Cardiac fibroblast (primary cell): ENCODE measurements at places on chromosomes 2 and 18.
A peak's percentile ranks its signal among the peaks of the same experiment; 100 is the strongest.

- DNase-seq: no peak
Observed at GRCh38 chr2:125085904-125086303, 1060.8 kb downstream of the CNTNAP5 start.

- DNase-seq: no peak
Observed at GRCh38 chr2:10826026-10826425, 13.4 kb upstream of the PDIA6 start.

DNA sequence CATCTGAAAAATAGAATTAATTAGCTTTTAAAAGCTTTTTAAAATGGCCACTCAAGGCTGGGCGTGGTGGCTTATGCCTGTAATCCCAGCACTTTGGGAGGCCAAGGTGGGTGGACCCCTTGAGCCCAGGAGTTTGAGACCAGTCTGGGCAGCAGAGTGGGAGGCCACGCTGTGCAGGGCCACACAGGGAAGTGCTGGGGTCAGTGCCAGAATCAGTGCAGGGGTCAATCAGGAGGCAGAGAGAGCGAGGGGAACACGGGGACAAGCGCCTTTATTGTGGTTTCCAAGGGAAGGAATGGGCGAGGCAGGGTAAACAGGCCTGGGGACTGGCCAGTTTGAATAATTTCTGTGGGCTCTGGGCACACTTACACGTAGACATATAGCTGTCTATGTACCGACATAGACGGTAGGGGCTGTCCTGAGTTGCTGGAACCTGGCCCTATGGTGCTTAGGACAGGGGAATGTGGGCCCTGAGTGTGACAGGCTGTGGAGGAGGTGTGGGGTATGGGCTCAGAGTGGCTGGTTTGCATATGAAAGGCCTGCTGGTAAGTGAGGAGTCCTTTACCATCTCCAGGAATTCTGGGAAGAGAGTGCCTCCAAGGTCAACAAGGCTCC lies 42.9 kb downstream of the DYSF start:
- DNase-seq: no peak

GRCh38 chr2:95308426-95308990 lies 11.4 kb downstream of the KCNIP3 start:
- no peak for DNase-seq

- DNase-seq: no peak
Observed at GRCh38 chr18:75723521-75724340, 296.2 kb upstream of the SMIM21 start.

DNA sequence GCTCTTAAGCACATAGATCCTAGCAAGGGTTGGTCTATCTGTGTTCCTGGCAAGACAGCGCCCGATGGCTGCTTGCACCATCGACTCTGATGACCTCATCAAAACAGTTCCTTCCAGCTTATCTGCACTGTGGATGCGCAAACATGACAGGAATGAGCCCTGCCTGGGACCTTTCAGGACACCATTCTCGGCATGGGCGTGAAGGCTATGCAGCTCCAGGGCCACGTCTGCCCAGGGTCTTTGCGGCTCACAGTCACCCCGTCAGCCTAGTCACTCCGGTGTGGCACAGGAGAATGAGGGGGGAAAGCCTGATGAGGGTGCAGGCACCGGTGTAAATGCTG lies 147.8 kb upstream of the TWIST2 start:
- DNase-seq: peak; percentile 82

DNA sequence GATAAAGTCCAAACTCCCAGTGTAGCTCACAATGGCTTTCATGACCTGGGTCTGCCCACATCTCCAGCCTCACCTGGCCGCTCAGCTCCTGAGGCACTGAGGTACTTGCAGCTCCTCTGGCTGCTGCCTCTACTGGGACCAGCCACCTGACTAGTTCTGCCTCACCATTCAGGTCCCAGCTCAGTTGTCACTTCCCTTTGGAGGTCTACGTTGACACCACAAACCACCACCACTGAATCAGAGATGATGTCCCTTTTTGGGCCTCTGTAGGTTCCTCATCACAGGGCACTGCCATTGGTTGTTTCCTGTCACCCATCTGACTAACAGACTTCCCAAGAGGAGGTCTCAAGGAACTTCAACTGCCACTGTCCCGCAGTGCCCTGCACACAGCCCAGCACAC lies 21.2 kb downstream of the SPP2 start:
- DNase-seq: no peak

- peak; percentile 38 for DNase-seq
Observed at GRCh38 chr2:150531591-150531990, 44.1 kb upstream of the RND3 start.

- DNase-seq: no peak
Observed at GRCh38 chr2:178105566-178105965, 6.7 kb upstream of the RBM45 start.

DNA sequence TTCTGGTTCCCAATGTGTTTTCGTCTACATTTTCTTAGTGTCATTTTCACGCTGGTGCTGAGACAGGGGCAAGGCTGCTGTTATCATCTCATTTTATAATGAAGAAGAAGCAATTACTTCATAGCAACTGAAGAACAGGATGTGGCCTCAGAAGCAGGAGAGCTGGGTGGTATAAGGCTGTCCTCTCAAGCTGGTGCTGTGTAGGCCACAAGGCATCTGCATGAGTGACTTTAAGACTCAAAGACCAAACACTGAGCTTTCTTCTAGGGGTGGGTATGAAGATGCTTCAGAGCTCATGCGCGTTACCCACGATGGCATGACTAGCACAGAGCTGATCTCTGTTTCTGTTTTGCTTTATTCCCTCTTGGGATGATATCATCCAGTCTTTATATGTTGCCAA lies 7.3 kb downstream of the IL36G start:
- DNase-seq: no peak

GRCh38 chr18:55314031-55314430 lies 274.0 kb downstream of the TCF4 start:
- DNase-seq: no peak

DNA sequence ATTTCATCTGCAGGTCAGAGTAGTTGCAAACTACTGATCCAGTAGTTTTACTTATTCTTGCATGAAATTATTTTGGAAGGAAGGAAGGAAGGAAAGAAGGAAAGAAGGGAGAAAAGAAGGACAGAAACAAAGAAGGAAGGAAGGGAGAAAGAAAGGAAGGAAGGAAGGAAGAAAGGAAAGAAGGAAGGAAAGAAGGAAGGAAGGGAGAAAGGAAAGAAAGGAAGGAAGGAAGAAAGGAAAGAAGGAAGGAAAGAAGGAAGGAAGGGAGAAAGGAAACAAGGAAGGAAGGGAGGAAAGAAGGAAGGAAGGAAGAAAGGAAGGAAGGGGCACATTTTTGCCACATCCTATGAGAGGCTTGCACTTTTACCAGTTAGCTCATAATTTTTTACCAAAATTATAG lies 186.2 kb downstream of the LRRTM4 start:
- no peak for DNase-seq

- peak; percentile 100 for DNase-seq
Observed at GRCh38 chr2:43540021-43540779, 55.6 kb downstream of the THADA start.

- no peak for DNase-seq
Observed at GRCh38 chr2:24354957-24355356, 5.4 kb downstream of the ITSN2 start.

GRCh38 chr2:33497221-33497650 lies 20.8 kb downstream of the RASGRP3 start:
- peak; percentile 6 for DNase-seq

GRCh38 chr2:145481334-145481922 lies 961.5 kb upstream of the ZEB2 start:
- no peak for DNase-seq

DNA sequence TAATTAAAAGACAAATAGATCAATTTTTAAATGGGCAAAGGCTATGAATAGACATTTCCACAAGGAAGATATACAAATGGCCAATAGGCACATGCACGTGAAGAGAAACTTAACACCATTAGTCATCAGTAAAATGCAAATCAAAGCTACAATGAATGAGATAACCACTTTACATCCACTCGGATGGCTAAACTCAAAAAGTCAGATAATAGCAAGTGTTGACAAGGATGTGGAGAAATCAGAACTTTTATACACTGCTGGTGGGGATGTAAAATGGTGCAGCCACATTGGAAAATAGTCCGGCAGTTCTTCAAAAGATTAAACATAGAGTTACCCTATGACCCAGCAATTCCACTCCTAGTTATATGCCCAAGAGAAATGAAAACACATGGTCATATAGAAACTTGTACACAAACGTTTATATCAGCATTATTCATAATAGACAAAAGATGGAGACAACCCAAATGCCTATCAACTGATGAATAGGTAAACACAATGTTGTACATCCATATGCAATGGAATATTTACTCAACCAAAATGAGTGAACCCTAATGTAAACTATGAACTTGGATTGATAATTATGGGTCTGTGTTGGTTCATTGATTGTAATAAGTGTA lies 51.1 kb downstream of the SMAD7 start:
- no peak for DNase-seq
